Left renal pelvis (tissue), 4 donors: ENCODE measurements at places on chromosomes 12 and 14. TPM values are rescaled to one million over a fixed set of nuclear protein-coding genes. Genes with fewer than 3 reads are reported as not detected.

DNA sequence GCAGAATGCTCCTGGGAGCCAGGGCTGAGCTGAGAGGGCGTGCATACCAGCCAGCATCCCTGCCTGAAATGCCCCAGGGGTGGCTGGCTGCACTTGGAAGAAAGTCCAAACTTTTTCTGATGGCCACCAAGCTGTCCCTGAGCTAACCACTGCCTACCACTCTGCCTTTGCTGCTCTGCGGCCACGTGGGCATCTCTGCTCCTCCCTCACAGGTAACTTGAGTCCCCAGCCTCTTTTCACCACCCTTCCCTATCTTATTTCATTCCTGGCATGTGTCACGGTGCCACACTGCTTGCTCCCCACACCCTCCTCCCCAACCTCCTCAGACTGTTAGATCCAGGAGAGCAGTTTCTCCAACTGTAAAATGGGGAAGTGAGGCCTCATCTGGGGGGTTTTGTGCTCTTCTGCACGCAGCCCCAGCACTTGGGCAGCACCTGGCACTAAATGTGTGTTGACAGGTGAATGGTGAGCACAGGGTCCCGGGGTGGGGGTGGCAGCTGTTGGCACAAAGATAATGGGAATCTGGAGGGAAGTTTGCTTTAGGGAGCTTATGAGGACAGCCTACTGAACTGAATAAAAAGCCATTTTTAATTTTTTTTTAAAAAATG, 113.0 kb downstream of the GLT1D1 start:
- no peak for DNase-seq

- no peak for DNase-seq
Observed at GRCh38 chr14:33636716-33637115, 314.2 kb downstream of the EGLN3 start.

Gene IFT81
- 46.8 TPM for polyA plus RNA-seq

- DNase-seq: no peak
Observed at GRCh38 chr12:49146406-49146805, 15.2 kb upstream of the TUBA1B start.

- no peak for DNase-seq
Observed at GRCh38 chr12:121966959-121967358, 48.6 kb downstream of the CFAP251 start.

- no peak for DNase-seq
Observed at GRCh38 chr12:25573346-25573745, 20.3 kb upstream of the LMNTD1 start.

Gene DENR
- 76.4 TPM for polyA plus RNA-seq

Gene NINJ2
- polyA plus RNA-seq: 1.5 TPM

DNA sequence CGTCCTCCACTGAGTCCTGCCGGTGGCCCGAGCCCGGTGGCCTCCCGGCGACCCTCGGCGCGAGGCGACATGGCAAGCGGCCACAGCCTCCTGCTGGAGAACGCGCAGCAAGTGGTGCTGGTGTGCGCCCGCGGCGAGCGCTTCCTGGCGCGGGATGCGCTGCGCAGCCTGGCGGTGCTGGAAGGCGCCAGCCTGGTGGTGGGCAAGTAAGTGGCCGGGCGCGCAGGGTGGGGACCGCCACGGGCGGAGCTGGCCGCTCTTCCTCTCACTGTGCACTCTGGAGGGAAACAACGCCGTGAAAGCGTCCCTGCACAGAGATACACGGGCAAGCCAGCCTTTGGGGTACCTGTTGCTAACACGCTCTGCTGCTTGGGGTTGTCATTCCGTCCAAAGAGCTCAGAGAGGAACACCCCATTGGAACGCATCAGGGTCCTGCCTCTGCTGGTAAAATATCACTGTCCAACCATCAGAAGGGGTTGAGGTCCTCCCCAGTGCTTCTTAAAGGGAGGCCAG, at the start of gene AMDHD1:
Gene AMDHD1, plus strand, starts transcription at position 2 of the 513 bp plus-strand sequence. Its CDS starts 68 bp downstream, at position 70.
- no peak for DNase-seq
